ENCODE measurements at places on chromosomes 5 and 9.

- DNase-seq, result no peak
Observed at GRCh38 chr9:99971410-99971809, 65.0 kb downstream of the STX17 start.

DNA sequence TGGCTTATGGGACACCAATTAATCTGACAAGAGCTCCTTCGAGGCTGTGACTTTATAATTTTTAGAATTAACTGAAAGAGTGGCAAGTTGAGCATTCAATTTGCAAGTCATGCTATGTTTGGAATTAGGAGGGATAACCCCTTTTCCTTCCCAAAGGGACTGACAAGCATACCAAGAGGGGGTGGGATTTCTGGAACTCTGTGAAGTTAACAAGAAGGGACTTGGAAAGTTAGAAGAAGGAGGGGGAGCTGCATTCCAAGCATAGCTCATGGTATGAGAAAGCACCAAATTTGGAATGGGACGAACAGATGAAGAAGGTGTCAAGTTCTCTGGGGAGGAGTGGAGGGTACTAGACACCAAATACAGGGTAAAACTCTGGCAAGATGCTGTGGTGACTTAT lies 8.9 kb upstream of the PALM2AKAP2 start:
- DNase-seq, result no peak

DNA sequence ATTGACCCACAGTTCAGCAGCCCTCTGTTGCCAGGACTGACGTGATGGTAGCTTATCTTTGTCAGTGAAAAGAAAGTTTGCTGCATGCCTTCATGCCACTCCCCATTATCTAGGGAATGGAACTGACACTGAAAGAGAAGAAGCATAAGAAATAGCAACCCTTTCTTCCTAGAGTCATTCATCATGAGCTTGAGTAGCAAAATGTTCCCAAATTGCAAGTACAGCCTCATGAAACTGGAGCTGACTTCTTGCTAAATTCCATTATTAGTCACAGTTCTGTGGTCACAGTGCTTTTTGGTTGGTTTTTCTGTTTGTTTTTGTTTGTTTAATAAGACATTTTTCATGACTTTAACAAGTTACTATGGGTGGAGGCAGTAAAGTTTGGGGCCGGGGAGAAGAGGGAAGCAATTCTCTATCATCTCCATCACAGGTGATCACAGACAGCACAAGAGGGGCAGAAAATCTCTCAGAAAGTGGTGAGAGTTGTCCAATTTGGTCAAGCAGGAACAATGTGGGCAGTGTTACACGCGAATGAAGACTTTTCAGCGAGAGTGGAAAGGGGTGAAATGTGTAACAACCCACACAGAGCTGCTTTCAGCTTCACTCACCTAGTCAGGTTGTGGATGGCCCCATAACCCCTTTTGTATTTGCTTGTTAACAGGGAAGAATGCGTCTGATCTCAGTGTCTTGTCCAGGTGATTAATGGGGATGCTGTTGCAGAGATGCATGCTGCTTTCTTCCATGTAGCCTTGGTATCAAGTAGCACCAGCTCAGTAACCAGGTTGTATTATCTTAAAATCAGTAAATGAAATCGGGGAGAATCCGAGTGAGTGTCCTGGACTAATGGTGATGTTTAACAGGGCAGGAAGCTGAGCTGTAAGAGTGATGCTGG lies 440.4 kb downstream of the DMRT2 start:
- no peak for DNase-seq

- DNase-seq, result no peak
Observed at GRCh38 chr5:118397236-118397635, 591.1 kb downstream of the DTWD2 start.

- peak; percentile 61 for DNase-seq
Observed at GRCh38 chr5:41794471-41794870, 75.8 kb downstream of the OXCT1 start.

DNA sequence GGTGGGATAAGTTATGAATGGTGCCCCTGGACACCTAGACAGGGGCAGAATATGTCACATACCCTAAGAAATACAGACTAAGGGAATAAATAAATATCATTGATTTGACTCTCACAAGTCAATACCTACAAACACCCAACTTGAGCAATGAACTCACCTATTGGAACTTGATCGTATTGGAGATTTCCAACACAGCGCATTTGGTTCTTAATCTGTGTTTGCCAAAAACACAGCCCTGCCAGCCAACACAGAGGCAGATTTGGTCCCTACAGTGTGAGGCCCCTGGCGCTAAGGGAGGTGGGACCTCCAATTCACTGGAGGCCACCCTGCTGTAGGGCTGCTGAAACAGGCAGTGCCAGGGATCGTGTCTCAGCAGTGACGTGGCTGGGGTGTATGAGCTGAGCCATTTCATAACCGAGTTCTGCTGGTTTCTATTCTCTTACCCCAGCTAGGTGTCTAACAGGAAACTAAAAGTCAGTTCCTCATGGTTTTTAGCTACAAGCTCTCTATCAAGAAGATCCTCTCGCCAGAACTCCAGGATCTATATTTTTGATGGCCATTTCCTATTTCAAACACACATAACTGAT lies 84.5 kb downstream of the SLC1A1 start:
- DNase-seq, result no peak

DNA sequence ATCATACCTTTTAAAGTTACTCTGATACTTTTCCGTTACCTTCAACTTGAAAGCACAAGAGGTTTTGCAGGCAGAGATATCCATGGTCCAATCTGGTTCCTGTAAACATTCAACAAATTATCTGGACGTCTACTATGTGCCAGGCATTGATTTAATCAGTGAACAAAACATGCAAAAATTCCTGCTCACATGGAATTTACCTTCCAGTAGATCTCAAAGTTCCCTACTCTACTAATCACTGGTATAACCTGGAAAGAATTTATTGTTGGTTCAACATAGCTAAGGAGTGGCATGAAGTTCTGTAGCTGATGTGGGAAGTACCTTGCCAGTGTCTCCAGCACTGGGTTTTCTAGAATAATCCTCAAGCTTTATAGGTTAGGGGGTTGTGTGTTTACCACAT lies 9.8 kb downstream of the OCLN start:
- no peak for DNase-seq
